ENCODE measurements at places on chromosomes 1 and 21.

GRCh38 chr1:180775801-180776200 lies 136.9 kb upstream of the KIAA1614 start:
- DNase-seq, result no peak

DNA sequence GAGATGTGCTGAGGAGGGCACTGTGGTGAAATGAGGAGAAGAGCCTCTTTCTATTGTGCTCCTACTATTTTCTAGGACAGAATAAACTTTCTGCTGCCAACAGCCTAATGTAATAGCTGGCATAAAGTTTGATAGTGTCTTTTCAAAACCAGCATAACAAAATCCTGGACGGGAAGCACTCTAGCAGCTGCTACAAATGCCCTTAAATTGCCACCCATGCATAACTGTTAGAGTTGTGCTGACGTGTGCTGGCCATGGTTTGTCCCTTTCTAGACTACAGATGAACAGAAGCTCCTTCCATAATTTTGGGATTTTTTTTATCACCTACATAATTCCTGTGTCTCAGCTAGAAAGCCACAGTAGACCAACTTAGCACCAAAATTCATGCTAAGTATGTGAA lies 88.5 kb upstream of the DEPDC1 start:
- no peak for DNase-seq

GRCh38 chr1:94433866-94434265 lies 15.7 kb downstream of the ABCD3 start:
- DNase-seq, result no peak

DNA sequence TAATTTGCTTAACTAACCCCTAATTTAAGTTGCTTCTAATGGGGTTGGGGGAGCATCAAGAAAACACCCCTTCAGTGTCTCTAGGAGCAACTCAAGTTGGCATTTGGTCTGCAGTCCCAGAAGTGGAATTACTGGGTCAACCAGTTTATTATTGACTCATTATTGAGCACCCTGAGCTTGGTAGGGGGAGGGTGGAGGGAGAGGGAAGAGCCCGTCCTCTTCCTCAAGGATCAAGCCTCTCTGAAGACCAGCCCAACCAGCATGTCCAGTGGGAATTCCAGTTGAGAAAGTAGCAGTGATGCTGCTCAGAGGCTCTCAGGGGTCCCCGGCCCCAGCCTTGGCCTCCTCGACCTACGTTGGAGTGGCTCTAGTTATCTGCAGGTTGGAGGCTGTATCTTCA lies 2.1 kb upstream of the PLA2G2F start:
- no peak for DNase-seq

GRCh38 chr1:2319291-2319690 lies 72.1 kb downstream of the MORN1 start:
- DNase-seq, result no peak

DNA sequence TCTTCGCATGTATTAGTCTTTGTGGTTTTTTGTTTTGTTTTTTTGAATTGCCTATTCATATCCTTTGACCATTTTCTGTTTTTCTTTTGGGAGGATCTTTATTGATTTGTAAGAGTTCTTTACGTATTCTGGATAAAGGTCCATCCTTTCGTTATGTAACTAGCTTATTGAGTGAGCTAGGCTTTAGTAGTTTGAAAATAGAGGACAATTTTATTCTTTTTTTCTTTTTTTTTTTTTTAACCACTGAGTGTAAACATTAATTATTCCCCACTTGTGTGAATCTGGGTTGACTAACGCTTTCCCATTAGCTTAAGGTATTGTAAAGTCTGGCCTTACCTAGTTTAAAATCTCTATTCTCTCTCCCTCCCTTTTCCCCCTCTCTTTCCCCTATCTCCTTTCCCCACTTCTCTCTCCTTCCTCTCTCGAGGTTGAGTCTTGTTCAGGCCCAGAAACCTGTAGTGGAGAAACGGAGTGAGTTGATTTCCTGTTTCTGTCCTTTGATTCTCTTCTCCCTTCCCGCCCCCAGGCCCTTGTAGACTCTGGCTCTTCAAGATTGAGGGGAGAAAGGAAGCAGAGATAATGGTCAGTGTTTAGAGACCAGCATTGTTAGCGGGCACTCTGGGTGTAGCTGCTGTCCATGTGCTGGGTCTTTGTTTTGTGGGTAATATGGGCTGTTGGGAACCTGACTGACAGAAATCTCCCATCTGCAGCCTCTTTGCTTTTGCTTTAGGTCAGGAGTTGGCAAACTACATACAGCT lies 1.5 kb downstream of the MORC3 start:
- no peak for DNase-seq

- DNase-seq, result no peak
Observed at GRCh38 chr1:43570277-43570676, 39.6 kb downstream of the PTPRF start.

DNA sequence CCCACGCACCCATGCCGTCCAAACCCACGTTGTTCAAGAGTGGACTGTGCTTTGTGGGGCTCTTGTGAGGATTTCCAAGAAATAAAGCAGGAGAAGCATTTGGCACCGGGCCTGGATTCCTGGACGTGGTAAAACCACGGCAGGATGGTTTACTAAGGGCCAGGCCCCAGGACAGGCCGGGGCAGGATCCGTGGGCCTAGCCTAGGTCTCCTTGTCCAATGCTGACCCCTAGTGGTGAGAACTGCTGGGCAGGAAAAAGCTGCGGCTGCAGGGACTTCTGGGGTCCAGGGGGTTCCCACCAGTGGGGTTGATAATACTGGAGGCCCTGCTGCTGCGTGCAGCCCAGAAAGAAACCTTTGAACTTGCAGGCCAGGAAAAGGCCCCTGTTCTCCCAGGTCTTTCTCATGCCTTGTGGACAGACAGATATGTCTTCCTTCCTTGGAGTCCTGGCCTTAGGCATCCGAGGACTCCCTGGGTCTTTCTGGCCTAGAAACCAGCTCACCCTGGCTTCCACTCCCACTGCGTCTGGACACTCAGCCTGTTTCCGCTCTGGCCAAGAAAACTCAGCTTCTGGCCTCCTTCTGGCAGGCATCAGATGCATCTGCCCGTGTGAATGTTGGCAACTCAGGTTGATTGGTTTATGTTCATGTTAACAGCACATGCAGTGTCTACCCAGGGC lies 106.9 kb upstream of the TMEM51 start:
- peak; percentile 69 for DNase-seq

- no peak for DNase-seq
Observed at GRCh38 chr21:44820851-44821250, 3.0 kb upstream of the SUMO3 start.

DNA sequence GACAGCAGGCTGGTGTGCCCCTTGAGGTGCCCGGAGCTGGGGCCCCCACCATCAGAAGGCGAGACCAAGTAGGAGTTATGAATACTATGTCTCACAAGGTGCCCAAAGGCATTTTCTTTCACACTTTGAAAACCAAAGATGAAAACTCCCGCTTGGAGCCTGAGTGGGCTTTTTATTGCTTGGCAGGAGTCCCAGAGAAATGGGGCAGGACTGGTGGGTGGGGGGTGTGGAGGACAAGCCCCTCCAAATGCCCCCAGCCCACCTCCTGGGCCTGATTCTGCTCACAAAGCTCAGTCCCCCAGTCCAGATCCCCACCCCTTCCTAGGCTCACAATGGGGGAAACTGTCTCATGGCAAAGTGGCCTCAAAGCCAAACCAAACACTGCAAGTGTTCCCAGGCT lies 227.9 kb downstream of the TRABD2B start:
- DNase-seq, result no peak

DNA sequence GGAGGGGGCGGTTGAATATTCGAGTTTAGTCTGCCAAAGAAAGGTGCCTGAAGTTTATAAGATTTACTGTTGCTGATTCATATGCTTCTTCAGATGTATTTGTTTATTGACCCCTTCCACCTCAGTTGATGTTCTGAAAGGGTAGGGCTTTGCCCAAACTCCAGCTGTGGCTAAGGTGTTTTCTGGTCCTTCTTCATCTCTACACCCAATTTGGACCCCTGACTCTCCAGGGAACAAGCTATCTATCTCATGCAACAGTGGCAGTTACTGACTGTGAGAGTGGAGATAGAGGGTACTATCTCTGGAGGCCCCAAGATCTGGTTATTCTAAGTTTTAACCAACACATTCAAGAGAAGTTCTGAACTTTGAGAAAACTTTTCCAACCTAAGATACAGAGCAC lies 12.6 kb upstream of the ALG14 start:
- DNase-seq, result no peak

DNA sequence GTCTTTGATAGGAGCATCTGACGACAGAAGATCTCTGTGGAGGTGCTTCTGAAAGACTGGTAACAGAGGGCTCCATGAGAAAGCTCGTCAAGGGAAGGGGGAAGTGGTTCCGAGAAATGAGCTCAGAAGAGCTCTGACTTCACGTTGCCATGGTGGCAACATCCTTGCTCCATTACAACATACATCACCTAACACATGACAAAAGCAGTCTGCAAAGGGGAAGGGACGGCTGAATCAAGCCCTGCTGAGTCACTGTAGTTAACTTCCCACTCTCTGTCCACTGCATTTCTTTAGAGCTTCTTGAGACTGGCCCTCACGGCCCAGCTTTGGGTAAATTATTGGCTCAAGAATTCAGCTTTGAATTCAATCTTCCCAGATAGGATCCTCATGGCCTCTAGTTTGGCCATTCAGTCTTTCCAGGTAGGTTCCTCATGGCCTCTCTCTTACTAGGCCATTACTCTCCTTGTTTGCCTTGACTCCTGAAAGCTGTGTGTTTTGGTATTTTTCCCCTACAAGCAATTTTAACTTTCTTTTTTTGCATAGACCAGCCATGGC lies 88.0 kb upstream of the ZNF648 start:
- DNase-seq, result peak; percentile 10

DNA sequence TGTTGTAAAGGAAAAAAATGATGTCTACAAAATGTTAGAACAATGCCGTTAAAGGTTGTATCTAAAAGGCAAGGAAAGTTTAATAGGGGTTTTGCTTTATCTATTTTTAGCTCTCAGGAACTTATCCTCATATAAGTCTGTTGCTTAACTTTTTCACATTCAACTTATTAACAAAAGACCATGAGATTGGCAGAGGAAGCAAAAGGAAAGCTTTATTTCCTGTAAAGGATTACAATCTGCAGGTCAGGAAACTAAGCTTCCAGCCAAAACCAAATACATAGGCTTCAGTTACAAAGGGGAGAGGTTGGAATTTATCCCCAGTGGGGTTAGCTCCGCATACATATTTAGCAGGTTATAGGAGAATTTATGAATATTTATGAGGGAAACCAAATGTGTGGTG lies 58.7 kb upstream of the KIAA1614 start:
- no peak for DNase-seq

Data from activated naive CD8-positive, alpha-beta T cell treated with anti-CD3 and anti-CD28 coated beads, Interleukin-2, amount 50 U/mL, for 24 hours (primary cell).